ENCODE measurements at places on chromosomes 6 and 20.

- no peak for DNase-seq
Observed at GRCh38 chr6:142152746-142153145, 5.7 kb downstream of the VTA1 start.

DNA sequence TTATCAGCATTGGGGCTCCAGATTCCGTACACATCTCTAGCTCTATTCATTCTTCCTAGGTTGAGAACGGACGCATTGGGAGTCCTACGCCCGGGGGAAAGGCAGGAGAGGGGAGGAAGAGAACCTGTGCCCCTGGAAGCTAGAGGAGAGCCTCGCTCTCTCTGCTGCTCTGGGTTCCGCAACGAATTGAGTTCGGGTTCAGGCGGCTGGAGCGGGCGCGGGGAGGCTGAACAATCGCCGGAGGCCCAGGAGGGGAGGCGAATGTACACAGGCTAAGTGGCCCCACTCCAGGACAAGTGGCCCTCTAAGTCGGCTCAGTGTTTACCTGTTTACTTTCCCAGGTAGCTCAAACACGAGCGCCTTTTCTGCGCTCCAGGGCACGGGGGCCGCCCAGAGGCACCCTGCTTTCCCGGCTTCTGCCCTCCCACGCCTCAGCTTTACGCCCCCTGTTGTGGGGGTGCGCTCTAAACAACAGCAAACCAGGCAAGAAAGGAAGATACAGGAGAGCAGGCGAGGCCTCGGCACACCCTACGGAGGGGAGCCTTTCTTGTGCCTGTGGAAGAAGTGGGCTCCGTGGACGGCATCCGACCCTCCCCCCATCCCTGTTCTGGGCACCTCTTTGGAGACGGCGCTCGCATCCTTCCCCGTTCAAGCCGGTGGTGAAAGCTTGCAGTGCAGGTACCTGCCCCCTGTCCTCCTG is 4.6 kb upstream of the NKX2-2 start:
- DNase-seq = no peak

DNA sequence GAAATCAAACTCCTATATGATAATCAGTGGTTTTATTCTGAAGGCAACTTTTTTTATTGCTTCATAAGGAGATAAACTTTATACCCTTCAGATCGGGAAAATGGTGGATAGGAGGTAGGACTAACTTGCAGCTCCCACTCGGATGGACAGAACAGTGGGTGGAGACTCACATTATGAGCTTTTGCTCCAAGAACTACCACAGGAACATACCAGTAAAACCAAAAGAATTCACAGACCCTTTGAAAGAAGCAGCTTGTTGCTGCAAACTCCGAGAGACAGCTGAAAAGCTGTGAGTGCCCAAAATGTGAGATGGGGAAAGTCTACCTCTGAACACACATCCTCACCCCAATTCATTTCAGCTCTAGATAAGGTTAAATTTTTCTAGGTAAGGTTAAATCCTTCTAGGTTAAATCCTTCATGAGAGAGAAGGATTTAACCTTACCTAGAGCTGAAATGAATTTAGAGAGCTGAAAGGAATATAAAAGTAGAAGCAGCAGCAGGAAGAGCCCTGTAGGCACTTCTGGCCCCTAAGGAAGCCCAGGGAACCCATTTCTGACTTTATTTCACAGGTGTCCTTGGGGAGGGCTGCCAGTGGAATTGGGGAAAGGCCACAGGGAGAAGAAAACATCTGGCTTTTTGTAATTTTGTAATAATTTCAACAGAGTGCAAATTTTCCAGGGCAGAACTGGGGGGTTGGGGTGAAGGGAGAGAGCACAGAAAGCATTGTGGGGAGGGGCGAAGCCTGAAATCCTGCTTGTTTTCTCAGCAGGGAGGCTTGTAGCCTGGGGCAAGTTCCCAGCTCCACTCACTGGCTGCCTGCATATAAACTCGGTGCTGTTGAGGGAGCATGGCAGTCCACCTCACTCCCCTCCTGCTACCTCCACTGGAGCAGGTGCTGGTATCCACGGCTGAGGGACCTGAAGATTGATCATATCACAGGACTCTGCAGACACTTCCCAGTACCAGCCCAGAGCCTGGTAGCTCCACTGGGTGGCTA is 65.9 kb upstream of the HCRTR2 start:
- DNase-seq = no peak

DNA sequence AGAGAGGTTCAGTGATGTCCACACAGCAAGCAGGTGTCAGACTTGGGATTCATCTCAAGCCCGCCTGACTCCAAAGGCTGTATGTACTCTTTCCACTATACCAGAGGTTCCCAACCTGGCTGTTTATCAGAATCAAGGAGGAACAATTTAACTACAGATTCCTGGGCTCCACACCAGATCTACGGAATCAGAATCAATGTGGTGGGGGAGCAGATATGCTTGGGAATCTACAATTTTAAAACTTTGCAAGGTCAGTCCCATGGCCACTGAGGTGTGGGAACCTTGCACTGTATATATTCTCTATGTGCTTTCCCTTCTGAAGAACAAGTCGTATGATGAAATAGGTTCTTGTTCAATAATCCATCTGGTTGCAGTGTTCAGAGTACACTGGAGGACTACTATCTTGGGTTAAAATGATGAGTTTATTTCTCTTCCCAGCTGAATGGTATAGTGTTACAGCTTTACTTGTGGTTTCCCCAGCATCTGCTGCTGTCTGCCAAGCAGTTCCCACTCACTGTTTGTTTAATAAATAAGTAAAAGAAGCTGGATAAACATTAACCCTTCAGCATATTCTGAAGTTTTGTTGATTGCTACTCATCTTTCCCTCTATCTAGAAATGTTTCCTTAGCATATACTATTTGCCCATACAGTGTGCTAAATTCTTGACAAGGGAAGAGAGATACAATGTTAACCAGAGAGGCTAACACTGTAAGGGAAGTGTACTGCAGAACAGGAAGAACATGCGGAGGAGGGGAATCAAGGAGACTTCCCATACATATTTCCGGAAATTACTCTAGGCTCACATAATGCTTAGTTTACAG is 9.9 kb downstream of the TTI1 start:
- DNase-seq = no peak

- DNase-seq = no peak
Observed at GRCh38 chr6:66190858-66191257, 483.8 kb upstream of the EYS start.

DNA sequence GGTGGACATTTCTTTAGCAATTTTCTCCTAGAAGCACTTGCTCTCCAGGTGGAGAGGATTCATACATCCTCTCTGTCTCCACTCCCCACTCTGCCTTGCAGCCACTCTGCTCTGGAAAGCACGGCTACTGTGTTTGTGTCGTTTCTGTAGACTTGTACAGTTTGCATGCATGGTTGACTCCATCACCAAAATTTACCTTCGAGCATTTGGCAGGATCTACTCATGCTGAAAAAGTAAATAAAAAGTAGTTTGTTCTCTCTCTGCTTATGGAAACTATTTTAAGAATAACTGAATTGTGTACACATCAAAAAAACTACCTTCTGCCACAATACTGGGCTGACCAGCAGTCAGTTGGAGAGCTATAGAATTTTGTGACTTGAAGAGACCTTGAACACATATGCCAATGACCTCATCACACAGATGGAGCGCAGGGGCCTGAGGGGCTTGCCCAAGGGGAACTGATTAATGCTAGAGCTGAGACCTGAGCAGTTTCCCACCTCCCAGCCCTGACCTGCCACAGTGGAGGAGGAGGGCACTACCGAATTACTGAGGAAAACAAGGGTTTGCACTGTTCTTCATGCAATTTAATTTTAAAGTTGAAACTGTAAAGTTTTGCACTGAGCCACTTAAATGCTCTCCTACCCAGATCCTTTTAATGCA is 33.7 kb upstream of the FOXQ1 start:
- no peak for DNase-seq

DNA sequence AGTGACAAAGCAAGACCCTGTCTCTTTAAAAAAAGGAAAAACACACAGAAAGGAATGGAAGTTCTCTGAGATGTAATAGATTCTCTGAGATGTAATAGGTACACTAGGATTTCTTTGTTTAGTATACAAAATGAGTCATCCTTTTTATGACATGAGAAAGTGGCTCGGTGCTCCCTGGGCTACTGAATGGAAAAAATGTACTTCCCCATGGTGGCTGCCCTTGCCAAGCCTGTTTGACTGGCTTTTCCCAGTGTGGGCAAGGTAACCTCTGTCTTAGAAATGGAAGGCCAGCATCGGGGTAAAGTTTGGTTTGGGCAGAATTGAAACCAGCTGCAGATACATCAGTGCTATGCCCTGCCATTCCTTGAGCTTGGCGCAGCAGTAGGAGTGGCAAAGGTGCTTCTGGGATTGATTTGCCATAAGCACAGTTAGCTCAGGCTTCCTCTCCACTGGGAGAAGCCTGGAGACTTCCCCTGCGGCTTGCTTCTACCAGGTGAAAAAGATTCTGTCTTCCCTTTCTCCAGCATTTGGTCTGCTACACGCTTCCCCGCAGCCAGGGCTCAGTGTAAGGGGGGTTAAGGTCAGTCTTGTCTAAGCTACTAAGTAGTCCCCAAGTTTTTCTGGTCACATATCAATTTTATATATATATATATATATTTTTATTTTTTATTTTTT is 24.5 kb downstream of the ARFGEF2 start:
- DNase-seq = no peak

DNA sequence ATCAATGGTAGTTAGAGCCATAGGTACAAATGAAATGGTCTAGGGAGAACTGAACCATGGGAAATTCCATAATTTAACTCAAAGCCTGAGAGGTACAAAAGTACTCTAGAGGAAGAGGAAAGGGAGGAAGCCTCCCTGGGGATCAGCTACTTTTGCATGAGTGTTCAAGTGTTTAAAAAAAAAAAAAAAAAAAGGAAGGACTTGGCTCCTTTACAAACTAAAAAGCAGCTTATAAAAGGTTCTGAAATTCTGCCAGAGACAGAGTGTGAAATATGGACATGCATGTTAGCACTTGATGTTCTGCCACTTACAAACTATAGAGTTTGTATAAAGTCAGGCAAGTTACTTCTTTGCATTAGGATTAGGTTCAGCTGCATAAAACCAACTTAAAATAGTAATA is 290.0 kb downstream of the TBC1D7 start:
- DNase-seq = no peak

All from HuH-7 (cell line).